Stimulated activated CD4-positive, alpha-beta T cell treated with anti-CD3 and anti-CD28 coated beads, Interleukin-12 subunit alpha, Interleukin-12 subunit beta, amount 100 ng/mL, for 24 hours (primary cell): ENCODE measurements at places on chromosomes 6 and 20.

GRCh38 chr20:46607849-46608497 is 43.3 kb downstream of the SLC13A3 start:
- DNase-seq: no peak

GRCh38 chr6:39366931-39367618 is 44.6 kb upstream of the KCNK16 start:
- no peak for DNase-seq

GRCh38 chr6:124334359-124334758 is 530.7 kb downstream of the NKAIN2 start:
- DNase-seq: no peak

DNA sequence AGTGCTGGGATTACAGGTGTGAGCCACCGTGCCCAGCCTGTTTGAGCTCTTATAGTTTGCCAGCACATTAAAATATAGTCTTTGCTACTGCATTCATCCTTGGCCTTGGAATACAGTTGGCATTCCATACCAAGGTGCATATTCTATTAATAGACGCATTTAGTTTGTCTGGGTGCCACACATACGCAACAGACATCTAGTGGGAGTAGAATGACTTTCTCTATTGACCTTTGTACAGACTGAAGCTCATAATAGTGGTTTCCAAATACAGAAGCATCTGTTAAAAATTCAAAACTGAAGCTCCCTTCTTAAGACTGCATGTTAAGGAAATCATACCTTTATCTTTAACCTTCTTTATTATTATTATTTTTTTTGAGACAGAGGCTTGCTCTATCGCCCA is 46.7 kb upstream of the FNDC1 start:
- no peak for DNase-seq

DNA sequence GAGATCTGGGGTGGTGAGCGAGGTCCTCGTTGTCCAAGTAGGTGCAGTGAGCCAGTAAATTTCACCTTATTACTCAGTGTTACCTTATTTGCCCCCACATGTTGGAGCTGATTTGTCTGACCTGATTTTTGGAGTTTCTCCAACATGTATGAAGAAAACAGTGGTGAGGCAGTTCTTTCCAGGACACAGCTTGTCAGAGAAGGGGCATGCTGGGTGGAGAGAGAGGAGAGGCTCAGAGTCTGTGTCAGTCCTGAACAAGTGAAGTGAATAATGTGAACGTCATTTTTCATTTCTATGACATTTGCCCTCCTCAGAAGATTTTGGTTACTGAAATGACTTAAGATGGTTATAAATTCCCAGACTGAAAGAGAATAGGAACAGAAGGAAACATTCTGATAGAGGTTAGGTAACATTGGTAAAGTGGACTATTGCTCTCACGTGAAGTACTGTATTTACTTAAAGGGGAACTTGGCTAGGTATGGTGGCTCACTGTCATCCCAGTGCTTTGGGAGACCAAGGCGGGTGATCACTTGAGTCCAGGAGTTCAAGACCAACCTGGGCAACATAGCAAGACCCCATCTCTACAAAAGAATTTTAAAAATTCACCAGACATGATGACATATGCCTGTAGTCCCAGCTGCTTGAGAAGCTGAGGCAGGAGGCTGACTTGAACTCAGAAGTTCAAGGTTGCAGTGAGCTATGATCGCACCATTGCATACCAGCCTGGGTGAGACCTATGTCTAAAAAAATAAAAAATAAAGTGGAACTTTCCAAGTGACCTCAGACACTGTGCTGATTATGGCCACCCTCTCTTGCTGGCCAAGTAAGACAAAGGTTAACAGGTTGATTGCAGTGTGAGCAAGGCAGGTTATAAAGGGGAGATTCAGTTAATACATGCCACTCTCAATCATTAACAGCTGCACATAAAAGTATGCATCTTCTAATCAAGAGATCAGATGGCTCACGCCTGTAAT is 184.3 kb downstream of the EDN1 start:
- DNase-seq: no peak

GRCh38 chr6:129659590-129660345 is 50.2 kb downstream of the ARHGAP18 start:
- DNase-seq: no peak

GRCh38 chr6:138397128-138398122 is 6.6 kb upstream of the HEBP2 start:
- no peak for DNase-seq

DNA sequence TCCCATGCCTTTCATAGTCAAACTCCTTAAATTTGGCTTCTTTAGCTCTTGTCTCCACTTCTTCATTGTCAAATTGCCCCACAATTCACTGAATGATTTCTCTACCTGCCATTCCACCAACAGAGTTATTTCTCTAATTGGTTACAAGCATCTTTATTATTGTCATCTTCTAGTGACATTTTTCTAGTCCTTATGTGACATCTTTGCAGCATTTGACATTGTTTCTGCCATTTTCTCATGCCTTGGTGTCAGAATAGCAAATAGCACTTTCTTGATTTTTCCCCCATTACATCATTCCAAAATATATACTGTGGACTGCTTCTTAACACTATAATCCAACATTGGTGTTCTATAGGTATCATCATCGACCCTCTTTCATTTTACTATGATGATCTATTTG is 137.7 kb upstream of the HDDC2 start:
- no peak for DNase-seq

DNA sequence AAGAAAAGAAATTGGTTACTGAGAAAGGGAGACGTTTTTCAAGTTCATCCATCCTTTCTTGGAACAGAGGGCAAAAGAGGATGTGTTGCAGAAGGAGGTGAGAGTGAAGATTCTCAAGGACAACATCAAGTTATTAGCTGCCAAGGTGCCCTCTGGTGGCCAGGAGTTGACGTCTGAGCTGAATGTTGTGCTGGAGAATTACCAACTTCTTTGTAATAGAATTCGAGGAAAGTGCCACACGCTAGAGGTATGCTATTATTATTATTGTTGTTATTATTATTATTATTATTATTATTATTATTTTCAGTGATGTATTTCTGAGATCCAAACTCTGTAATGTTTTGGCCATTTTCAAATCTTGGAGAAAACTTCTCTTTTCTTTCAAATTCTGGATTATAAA is 197.0 kb downstream of the UTRN start:
- DNase-seq: peak; percentile 38

- DNase-seq: no peak
These were observed 11.1 kb upstream of the EYA4 start for GRCh38 chr6:133230052-133230451.

- no peak for DNase-seq
These were observed 490.4 kb downstream of the FRK start for GRCh38 chr6:115570331-115570730.

DNA sequence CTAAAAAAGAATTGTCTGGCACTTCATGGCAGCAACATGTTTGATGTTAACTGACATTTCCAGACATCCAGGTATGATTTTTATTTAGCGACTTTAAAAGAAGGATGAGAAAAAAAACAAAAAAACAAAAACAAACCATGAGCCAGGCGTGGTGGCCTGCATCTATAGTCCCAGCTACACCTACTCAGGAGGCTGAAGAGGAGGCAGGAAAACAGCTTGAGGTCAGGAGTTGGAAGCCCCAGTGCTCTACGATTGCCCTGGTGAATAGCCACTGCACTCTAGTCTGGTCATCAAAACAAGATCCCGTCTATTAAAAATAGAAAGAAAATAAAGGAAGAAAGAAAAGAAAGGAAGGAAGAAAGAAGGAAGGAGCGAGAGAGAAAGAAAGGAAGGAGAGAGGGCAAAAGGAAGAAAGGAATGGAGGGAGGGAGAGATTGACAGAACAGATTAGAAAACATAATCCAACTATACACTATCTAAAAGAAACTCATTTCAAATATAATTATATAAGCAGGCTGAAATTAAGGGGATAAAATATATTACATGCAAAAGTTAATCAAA is 141.6 kb downstream of the TRIM27 start:
- no peak for DNase-seq

DNA sequence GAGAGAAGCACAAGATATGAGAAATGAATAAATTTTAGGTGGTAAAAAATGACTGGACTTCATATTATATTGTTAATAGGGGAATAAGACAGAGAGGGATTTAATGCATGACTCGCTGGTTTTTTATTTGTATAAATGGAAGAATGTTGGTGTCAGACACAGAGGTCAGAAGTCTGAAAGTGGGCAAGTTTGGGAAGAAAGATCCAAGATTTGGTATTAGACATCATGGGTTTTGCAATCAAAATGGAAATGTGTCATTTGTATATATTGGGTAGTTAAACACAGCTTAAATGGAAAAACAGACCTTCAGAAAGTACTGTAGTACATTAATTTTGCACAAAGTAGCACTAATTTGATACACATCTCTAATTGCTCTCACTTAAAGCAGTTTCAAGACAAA is 96.2 kb downstream of the EYA4 start:
- no peak for DNase-seq

GRCh38 chr6:134535831-134536230 is 217.9 kb upstream of the SGK1 start:
- DNase-seq: no peak

- no peak for DNase-seq
These were observed 83.3 kb downstream of the OPRM1 start for GRCh38 chr6:154122195-154122925.
